ENCODE measurements at places on chromosomes 11 and 22.

DNA sequence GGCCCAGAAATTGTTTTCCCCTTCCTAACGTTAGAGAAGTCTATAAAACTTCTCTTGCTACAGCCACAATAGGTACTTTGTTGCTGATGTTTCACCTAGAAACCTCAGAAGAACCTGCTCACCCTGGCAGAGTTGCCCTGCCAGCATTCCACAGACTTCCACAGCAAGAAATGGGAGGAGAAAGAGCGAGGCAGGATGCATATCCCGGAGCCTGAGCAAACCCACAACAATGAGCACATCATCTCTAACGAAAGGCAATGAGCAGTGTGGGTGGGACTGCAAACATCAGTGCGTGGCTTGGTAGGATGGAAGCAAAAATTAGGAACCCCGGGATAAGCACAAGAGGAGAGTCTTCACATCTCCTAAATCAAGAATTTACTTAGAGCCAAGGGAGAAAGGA, 892.3 kb downstream of the OPCML start:
- DNase-seq: no peak

DNA sequence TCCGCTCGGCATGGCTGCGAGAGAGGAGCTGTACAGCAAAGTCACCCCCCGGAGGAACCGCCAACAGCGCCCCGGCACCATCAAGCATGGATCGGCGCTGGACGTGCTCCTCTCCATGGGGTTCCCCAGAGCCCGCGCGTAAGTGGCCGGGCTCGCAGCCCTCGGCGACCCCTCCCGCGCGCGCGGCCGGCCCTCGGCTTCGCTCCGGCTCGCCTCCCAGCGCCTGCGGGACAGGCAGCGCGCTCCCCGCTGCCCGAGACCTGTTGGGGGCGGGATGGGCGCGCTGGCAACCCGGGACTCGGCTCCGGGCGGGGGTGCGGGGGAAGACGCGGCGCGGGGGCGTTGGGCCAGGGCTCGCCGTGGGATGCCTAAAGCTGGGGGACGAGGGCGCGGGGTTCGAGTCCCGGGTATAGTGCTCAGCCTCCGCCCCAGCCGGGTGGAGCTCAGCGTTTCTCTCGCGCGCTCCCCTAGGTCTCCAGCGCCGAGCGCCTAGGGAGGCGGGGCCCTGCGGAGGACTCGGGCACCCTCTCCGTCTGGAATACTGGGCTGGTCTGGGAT, 630 bp downstream of the UBASH3B start:
- peak; percentile 26 for DNase-seq

- no peak for DNase-seq
Measured at GRCh38 chr22:24506802-24507438, 11.8 kb downstream of the UPB1 start.

- no peak for DNase-seq
Measured at GRCh38 chr11:20511982-20512381, 87.4 kb upstream of the SLC6A5 start.

- no peak for DNase-seq
Measured at GRCh38 chr11:33742249-33742851, 6.1 kb upstream of the CD59 start.

GRCh38 chr11:45666648-45667642, 1.5 kb upstream of the CHST1 start:
- DNase-seq: no peak

DNA sequence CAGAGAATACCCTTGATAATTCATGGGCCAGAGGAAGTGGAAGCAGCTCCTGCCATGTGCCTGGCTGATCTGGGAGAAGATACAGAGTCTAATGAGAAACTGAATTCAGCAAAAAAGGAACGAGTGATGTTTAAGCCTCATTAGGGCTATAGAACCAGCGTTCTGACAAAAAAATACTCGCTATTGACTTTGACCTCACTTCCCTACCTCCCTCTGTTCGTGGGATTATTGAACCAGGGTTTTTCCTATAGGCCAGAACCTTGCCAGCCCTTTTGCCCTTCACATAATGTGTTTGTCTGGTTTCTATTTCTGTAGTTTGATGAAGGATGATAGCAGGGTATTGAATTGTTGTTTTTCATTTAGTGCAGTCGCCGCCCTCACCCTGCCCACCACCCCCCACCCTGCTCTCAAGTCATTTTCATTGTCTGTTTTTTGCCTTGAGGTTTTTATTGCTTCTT, 7.6 kb upstream of the RBFOX2 start:
- no peak for DNase-seq

DNA sequence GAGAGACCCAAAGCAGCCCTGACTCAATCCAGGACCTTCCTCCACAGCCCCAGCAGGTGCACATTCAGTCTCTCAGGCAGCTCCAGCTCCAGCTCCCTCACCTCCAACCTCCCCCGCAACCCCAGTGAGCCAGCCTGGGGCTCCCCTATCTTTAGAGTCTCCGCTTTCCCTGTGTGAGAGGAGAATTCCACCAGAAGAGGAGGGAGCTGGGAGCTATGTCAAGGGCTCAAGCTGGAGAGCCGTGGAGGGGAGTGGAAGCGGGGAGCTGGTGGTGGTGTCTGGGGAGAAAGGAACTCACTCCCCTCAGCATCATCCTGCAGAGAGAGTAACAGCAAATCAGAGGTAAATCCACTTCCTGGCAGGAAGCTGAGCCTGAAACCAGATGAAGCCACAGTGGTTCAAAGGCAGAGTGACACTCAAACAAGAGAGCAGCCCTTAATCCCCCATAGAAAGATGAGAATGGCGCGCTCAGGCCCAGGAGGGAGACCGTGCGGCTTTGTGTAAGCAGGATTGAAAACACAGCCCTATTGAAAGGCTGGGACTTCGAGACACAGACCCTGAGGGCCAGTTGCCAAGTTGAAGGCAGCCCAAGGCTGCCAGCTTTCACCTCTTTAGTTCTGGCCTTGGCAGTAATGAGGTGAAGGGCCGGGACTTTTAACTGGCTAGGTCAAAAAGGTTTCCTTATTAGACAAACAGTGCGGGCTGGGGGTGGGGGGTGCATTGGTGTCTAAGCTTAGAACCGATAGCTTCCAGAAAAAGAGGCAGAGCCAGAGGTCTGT, 21.4 kb upstream of the CDON start:
- no peak for DNase-seq

GRCh38 chr22:34045311-34045710, 125.0 kb upstream of the LARGE1 start:
- no peak for DNase-seq

- DNase-seq: no peak
Measured at GRCh38 chr11:77823775-77824174, 2.8 kb downstream of the AAMDC start.

- DNase-seq: no peak
Measured at GRCh38 chr11:10914050-10914449, 56.2 kb upstream of the ZBED5 start.

GRCh38 chr22:29811377-29811776, 26.7 kb downstream of the ASCC2 start:
- no peak for DNase-seq

DNA sequence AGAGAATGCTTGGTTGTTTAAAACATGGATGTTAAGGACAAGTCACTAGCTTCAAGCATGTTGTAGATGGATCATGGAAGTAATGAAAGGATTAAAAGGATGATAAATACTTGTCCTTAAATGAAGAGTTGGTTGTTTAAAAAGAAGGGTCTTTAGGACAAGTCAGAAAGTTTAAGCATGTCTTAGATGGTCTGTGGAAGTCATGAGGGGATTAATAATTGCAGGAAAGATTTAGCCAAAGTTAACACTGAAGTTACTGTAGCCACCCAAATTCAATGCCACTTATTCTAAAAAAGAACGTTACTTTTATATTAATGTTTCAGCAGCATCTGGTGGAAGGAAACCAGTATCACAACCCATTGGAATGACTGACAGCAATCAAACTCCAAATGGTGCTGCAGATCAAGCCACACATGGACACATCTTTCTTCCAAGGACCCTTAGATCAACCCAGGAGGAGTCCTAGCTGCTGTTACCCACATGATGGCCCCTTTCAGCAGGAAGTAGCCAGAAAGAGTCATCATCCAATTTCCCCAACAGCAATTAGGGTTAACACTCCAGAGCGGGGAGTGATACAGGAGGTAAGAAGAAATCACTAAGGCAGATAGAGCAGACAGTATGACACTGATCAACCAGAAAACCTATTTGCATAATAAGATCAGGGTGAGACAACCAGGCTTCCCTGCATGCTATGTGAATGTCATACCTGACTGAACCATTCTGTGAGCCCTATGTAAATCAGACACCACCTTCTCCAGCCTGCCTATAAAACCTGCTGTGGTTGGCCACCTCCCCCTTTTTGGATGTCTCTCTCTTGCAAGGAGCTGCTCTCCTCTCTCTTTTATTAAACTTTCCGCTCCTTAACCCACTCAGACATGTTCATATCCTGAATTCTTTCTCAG, 88.4 kb upstream of the GNAZ start:
- no peak for DNase-seq

- no peak for DNase-seq
Measured at GRCh38 chr11:103624708-103625623, 411.5 kb upstream of the DDI1 start.

DNA sequence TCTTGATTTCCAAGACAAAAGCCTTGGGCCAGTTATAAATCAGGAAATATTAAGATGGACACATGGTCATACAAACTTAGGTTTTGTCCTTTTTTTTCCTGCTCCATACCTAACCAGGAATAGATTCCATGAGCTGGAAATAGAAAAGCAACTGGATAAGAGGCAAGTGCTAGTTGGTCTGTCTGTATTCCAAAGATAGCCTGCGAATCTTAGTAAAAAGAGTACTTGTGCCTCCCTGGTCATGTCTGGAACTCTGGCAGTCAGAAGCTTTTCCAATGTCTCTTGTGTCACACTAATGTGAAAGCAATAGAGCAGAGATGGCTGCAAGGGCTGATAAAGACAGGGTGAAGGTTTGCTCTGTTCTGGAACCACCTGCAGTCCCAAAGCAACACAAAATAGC, 590.2 kb upstream of the ANO5 start:
- no peak for DNase-seq

DNA sequence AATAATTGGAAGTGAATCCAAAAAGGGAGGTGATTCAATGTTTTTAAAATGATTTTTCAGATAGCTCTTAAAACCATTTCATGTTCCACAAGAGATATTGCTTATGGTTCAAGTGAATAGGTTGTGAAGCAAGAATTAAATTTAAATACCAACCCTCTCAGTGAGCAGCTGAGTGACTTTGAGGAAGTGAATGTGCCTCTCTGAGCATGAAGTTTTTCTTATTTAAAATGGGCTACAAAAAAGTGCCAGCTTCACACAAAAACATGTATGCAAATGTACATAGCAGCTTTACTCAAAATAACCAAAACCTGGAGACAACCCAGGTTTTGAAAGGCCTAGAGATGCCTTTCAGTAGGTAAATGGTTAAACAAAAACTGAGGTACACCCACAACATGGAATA, 35.5 kb upstream of the GAB4 start:
- no peak for DNase-seq

GRCh38 chr11:66915046-66915832, 42.9 kb downstream of the PC start:
- no peak for DNase-seq

GRCh38 chr11:120389693-120390584, 53.7 kb downstream of the ARHGEF12 start:
- DNase-seq: no peak

- DNase-seq: no peak
Measured at GRCh38 chr11:2308713-2309112, 6.9 kb downstream of the TSPAN32 start.

- no peak for DNase-seq
Measured at GRCh38 chr11:74470526-74470925, 3.2 kb upstream of the KCNE3 start.

- no peak for DNase-seq
Measured at GRCh38 chr22:39710380-39711150, 140.0 kb downstream of the CACNA1I start.

- DNase-seq: no peak
Measured at GRCh38 chr11:48123254-48123875, 93.2 kb upstream of the OR4B1 start.

DNA sequence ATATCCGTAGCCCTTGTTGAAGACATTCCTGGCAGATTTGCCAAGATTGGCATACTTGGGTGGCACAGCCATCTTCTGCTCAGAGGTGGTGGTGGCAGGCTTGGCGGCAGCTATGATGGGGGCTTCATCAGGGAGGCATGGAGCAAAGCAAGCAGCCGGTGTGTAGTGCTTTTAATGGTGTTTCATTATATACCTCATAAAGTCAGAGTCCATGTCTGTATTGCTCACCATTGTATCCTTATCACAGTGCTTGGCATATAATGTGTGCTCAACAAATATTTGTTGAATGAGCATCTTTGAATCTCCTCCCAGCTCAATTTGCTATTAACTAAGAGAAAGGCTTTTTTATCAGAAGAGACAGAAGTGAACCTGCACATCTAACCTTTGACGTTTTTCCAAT, 7.8 kb upstream of the DNHD1 start:
- no peak for DNase-seq

DNA sequence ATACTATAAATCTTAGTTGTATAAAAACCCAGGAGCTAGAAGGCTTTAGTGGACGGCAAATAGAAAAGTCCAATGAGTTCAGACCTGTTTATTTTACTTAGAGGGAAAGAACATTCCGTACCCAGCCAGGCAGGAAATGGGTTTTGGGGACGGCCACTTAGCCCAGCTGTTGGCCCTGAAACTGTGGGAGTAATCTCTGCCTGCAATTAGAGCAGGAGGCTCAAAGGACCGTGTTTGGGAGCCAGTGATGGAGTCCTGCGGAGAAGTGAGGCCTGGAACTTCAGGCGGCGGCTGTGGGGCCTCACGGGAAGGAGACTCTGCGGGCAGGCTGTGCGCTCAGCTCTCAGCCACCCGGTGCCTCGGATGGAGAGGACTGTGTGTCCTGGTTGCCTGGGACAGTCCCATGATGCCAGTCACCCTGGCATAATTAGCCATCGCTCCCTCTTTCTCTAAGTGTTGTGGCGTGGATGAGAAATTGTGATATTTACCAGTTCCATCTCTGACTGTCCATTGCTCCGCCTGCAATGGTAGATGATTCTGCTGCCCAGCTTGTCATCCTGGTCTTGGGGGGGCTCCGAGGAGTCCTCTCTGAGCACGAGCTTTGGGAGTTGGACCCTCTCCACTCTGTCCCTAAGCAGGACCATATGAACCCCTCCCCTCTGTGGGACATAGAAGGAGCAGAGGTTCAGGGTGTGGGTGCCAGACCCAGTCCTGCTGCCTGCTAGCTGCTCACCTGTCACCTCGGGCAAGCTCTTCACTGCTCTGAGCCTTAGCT, 530.3 kb downstream of the TBC1D22A start:
- DNase-seq: no peak

- no peak for DNase-seq
Measured at GRCh38 chr22:19806213-19807160, 45.9 kb downstream of the TBX1 start.

- DNase-seq: peak; percentile 34
Measured at GRCh38 chr11:33893711-33894397, 2.0 kb upstream of the LMO2 start.

DNA sequence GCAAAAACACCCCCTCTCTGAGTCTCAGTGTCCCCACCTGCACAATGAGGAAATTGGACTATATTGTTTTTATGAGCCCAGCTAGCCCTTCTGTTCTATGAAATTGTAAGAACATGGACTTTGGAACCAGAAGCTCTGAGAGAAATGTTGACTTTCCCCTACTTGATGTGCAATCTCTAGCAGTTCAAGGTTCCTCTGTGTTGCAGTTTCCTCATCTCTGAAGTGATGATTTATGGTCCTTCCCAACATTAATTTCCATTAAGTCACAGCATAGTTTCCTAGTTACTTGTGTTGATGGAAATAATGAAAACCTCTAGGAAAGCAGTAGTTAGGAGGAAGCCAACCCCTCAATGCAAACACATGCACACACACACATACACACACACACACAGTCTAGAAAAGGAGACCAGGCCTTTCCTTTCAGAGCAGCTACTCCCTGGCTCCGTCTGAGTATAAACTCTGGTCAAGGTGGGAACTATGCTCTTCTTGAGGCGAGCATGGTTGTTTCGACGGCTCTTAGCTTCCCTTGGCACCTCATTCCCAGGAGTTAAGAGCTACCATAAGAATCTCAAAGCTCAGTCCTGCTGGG, 518.4 kb downstream of the SOX6 start:
- DNase-seq: no peak
